Cerebellar nuclear complex (tissue), 1 donor: ENCODE measurements at places on chromosomes 5 and 9.

DNA sequence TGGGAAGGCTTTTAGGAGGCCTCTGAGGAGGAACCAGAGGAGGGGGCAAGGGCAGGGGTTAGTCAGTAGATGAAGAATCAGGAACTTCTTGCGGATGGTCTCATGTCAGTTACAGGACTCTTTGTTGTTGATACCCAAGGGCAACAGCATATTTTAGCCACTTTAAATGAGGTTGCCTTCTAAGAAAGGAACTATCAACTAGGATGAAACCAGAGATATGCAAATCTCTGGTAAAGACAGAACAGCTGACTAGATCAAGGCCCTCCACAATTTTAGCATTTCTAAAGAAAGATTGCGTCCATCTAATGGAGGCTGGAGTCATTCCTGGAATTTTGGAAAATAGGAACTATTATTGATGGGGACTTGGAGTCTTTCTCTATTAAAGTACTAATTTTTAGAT is 57.7 kb upstream of the KLF4 start:
- no peak for DNase-seq

DNA sequence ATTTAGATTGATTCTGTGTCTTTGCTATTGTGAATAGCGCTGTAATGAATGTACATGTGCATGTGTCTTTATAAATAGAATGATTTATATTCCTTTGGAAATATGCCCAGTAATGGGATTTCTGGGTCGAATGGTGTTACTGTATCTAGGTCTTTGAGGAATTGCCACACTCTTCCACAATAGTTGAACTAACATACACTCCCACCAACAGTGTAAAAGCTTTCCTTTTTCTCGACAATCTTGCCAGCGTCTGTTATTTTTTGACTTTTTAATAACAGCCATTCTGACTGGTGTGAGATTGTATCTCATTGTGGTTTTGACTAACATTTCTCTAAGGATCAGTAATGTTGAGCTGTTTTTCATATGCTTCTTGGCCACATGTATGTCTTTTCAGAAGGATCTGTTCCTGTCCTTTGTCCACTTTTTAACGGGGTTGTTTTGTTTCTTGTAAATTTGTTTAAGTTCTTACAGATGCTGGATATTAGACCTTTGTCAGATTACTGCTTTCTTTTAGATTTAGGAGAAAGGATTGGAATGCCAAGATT is 125.0 kb upstream of the NR5A1 start:
- no peak for DNase-seq

- DNase-seq = no peak
Observed at GRCh38 chr5:83911367-83911919, 190.8 kb upstream of the HAPLN1 start.

DNA sequence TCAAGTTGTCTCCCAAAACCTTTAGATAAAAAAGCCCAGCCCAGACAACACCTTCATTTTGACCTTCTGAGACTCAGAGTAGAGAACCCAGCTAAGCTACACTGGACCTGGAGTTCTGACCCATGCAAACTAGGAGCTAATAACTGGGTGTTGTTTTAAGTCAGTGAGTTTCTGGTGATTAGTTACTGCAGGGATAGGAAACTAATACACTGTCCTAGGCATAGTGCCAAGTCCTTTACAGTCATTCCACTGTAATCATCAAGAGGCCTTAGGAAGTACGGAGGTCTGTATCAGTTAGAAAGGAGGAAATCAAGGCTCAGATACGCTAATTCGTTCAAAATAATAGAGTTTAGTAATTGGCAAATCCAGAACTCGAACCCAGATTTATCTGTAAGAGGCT is 197.9 kb downstream of the KCTD16 start:
- DNase-seq = no peak

GRCh38 chr5:119063579-119064379 is 7.1 kb upstream of the DMXL1 start:
- DNase-seq = no peak

GRCh38 chr9:123871781-123872180 is 58.1 kb downstream of the DENND1A start:
- DNase-seq = no peak

GRCh38 chr5:37893434-37894134 is 53.7 kb upstream of the GDNF start:
- DNase-seq = no peak

DNA sequence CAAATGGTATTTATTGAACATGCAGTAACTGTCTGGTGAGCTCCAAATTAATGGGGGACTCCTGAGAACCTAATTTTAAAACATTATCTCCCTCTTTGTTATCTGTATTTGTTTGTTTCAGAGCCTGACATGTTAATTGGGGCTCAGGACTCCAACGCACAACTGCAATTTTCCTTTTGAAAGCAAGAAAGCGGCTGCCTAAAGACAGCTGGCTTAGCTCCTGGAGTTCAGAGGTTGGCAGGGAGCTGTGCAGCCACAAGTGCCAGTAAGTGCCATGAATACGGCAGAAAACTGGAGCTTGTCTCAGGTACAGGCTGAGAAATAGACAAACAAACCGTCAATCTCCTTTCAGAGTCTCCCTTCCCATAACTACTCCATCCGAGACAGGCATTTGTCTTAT is 80.9 kb downstream of the PPP2R2B start:
- no peak for DNase-seq

- DNase-seq = no peak
Observed at GRCh38 chr9:21968331-21969010, 25.7 kb downstream of the CDKN2A start.
